ENCODE measurements at places on chromosomes 12 and 14.
A peak's percentile ranks its signal among the peaks of the same experiment; 100 is the strongest.

DNA sequence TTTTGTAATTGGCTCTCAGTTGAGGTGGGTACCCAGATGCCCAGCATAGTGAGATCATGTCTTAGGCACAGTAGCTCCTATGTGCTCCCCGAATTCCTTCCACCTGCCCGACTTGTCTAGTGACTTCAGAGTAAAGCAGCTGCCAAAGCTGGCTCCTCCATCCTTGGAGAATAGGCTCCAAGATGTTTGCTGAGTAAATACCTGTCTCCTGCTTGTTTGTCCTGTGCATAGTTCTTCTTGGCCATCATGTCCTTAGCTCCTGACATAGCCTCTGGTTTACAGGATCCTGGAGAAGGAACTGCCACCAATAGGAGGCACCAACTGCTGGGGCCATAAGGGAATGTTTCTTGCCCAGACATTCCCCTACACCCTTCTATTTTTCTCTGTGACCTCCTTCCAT, 52.6 kb upstream of the CISTR start:
- DNase-seq: no peak

- no peak for DNase-seq
Observed at GRCh38 chr14:38731962-38732361, 371.1 kb downstream of the SEC23A start.

- DNase-seq: no peak
Observed at GRCh38 chr12:93892423-93893268, 215.5 kb downstream of the CRADD start.

DNA sequence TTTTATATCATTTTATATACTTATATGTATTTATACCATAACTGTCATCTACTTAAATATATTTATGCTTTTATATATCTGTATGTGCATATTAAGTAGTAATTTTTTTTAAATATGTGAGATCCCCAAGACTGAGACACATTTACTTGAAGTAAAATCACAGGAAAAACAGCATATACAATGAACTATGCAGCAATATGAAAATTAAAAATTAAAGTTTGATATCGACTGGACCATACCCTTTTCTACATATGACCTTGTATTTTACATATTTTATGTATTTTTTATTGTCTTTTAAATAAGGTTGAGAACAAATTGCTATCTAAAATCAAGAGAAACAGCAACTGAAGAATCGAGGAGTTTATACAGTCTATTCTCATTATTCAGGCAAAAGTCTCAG, 50.0 kb downstream of the TSPAN19 start:
- no peak for DNase-seq

DNA sequence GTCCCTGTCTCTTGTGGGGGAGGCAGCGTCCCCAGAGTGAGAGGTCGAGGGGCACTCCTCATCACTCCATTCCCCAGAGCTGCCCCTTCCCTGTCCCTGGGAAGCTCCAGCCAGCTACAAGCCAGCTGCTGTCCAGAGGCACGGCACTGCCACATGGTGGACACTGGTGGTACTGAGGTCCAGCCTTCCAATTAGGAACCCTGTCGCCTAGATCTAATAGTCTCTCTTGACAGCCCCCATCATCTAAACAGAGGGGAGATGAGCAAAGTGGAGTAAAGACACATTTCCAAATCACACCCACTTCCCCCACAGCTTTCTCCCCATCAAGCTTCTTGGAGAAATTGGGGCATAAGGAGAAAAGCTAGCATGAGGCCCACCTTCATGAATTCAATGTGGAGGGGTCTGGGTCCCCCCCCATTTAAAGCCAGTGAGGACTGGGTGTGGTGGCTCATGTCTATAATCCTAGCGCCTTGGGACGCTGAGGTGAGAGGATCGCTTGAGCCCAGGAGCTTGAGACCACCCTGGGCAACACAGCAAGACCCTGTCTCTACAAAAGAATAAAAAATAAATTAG, 2.1 kb upstream of the INHBE start:
- DNase-seq: no peak

DNA sequence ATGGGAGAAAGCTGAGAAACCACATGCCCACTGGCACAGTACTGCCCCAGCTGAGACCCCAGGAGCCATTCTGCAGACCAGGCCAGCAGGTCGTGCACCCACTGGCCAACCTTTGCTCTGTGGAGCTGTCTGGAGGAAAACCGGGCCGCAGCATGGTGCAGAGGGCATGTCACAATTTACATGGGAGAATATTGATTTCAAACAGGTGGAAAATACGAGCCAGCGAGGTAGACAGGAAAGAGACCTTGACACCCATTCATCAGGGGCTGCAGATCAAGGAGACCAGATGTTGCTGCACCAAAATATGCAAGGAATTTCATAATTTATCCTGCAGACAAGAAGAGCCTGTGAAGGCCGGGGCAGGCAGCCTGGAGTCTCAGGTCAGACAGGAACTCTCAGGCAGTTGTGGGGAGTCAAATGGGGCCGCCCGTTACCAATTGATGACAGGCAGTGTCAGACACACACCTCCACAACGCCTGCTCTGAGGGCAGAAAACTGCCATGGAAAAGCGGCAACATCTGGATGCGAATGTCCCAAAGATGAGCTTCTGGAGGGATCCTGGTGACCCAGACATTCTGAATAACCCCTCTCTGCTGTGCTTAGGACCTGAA, 74.6 kb upstream of the BCL11B start:
- DNase-seq: no peak

DNA sequence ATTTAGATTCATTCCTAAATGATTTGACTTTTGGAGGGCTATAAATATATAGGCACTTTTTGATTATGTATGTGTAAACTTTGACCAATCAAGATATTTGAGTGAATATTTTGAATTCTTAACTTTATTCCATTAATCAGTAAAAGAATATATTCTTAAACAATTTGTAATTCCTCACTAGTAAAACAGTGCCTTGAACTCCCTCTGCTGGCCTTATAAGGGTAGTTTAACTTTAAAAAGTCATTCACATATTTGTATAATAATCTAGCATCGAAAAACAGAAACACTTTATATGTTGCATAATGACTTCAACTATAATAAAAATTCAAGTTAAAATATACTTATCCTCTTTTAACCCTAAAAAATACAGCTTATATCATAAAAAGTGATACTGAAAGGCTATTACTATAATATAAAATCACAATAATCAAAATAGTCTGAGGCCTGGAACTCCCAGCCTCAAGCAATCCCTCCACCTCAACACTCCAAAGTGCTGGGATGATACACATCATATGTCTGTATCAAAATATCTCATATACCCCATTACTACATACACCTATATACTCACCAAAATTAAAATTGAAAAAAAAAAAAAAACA, 31.2 kb downstream of the CCDC59 start:
- DNase-seq: no peak

DNA sequence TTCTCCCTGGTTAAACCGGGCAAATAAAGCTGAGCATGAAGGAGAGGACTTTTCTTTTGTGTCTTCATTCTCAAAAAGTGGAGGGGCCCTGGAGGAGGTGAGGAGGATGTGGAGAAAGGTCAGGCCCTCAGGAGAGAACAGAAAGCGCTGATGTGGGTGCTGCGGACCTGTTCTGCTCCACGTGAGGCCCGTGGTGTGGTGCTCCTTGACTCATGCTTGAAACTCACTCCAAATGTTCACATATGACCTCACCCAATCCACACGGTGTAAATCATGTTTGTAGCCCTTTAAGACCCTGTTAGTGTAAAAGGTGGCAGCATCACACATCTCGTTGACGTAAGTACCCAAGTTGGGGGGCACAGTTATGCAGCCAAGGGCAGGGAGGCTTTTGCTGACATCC, 126.2 kb downstream of the FOXN3 start:
- DNase-seq: no peak

GRCh38 chr14:23894362-23895052, 59.1 kb upstream of the DHRS4 start:
- no peak for DNase-seq

- no peak for DNase-seq
Observed at GRCh38 chr14:56657604-56658003, 78.0 kb downstream of the TMEM260 start.

DNA sequence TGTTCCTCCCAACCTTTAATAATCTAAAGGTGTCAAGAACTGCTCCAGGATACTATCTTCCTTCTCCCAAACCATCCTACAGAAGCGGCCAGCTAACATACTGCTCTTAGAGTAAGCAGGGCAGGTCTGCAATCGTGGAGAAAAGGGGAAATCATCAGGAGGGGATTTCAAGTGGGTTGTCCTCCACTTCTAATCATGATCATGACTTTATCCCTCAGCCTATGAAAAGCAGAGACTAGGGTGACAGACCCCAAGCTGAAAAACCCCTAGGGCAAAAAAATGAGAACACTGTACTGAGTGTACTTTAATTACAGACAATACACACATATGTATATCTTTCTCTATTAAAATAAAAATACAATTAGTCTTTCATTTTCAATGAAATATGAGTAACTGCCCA, 13.9 kb downstream of the DUSP16 start:
- DNase-seq: no peak

DNA sequence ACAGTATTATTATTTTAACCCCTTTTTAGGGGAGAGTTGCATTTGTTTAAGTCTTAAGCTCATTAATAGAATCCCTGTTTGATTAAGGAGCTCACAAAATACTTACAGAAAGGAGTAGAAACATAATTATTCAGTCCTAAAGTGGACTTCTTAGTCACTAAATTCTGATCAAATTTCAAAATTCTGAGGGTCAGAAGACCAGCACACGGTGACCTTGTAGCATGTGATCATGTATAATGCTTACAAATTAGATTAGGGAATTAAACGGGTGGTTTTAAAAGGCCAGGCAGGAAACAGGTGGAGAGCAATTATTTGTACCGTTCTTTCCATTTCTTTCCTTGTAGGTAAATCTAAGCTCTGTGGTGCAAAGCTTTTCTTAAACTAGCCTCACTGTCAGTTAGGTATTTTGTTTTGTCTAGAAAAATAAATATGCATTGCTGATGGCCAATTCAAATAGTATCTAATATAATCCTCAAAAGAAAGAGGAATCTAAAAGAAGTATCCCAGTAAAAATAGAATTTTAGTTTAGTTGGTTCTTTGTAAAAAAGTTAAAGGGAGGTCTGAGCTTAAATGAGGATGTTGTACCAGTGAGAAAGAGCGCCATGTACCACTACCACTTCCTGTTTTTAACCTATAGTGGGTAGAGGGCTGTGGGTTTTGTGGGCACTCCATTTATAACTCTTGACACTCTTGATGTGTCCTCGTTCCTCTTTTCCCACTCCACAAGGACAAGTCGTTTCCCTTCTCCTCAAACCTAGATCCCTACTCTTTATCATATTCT, 51.1 kb downstream of the SLC38A1 start:
- DNase-seq: no peak

DNA sequence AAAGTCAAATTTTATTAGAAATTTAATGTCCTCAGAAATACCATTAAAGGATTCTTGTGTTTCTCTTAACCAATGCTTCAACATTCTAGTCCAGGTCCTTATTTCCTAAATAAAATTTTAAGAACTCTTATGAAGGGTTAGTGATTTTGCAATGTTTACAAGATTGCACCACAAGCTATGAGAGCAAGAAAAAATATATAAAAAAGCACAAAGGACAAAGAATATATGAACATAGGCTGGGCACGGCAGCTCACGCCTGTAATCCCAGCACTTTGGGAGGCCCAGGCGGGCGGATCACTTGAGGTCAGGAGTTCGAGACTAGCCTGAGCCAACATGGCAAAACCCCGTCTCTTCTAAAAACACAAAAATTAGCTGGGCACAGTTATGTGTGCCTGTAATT, 7.7 kb downstream of the RACGAP1 start:
- DNase-seq: no peak

GRCh38 chr14:26401179-26401968, 196.5 kb downstream of the NOVA1 start:
- DNase-seq: no peak

DNA sequence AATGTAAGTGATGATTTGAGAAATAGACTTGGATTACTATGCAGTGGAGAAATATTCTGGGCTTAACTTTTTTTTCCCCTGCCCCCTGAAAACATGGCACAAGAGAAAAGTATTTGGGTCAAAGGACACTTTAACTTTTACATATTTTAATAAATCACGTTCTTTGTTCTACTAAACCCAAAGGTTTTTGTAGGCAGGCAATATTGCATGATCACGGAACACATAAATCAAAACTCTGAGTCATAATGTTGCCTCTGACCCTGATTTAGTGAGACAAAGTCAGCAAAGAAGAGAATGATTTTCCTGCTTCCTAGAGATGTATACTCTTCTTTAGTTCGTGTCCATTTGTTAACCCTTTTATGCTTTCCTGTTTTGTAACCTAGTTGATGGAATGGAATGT, 38.0 kb downstream of the ABCD2 start:
- no peak for DNase-seq

- no peak for DNase-seq
Observed at GRCh38 chr12:24478254-24478653, 470.6 kb downstream of the BCAT1 start.

- no peak for DNase-seq
Observed at GRCh38 chr14:86243158-86243557, 713.2 kb downstream of the FLRT2 start.

- DNase-seq: peak; percentile 2
Observed at GRCh38 chr14:37985826-37986470, 221.8 kb upstream of the SSTR1 start.
